ENCODE measurements at places on chromosomes 7 and 10. TPM values are rescaled to one million over a fixed set of nuclear protein-coding genes. Genes with fewer than 3 reads are reported as not detected.

GRCh38 chr10:63294781-63295180 is 161.7 kb downstream of the NRBF2 start:
- DNase-seq = no peak

CRYGN gene
- not detected for total RNA-seq

PYROXD2 gene
- 7.2 TPM for total RNA-seq

- no peak for DNase-seq
Observed at GRCh38 chr10:93417266-93417665, 64.9 kb downstream of the MYOF start.

CPED1 gene
- total RNA-seq = not detected

LIPN gene
- not detected for total RNA-seq
